ENCODE measurements at places on chromosomes 5 and 9.

DNA sequence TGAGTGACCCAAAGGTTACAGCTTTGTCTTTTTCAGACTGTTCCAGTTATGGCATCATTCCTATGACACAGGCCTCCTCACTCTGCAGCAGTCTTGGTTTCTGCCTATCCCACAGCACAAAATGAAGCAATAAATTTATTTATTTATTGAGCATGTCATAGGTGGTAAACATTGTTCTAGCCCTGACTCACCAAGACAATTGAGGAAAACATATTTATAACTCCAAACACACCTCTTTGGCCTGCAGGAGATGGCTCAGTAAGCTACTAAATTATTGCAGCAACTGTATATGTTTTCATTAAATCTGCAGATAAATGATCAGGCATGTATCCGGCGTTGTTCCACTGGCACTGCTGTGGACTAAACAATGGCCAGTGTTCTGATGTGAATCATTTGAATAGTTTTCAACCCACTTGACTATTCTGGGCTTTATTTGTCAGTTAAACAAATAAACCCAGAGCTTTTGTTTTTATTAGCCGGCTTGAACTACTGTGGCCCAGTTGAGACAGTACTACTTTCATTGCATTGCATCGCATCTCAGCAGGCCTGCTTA lies 83.2 kb downstream of the FOXD1 start:
- no peak for DNase-seq

GRCh38 chr9:79524266-79524665 lies 47.5 kb upstream of the TLE4 start:
- DNase-seq: no peak

DNA sequence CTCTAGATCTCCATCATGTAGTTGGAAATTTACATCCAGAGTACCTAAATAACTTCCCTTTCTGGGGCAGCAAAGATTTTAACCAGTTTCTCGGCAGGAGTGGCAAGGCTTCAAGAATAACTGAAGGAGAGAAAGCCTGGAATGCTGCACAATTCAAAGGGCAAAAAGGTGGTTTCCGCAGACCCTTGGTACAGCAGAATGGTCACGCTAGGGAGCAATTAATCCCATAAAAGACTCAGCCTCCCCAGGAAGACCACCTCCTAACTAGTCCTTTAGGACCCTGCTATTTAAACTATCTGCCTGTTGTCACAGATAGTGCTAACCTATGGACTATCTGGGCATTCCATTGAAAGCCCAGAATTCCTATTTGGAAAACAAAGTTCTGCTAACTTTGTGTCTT lies 3.6 kb downstream of the HTR1A start:
- no peak for DNase-seq

DNA sequence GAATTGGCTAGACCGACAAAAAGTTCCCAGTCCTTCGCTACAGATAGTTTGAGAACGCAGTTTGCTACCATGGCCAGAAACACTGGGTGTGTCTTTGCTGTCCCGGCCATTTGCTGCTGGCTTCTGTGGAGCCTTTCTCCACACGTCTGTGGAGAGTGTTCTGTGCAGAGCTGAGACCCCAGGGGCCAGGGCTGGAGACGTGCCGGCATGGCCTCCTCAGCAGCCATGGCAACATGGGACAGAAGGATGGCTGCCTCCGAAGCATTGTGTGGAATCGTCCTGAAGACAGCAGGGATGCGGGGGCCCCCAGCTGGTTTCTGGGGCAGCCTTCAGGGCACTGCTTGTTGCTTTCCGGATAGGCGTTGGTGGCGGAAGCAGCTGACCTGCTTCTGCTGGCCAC lies 142.8 kb downstream of the GADD45G start:
- no peak for DNase-seq

DNA sequence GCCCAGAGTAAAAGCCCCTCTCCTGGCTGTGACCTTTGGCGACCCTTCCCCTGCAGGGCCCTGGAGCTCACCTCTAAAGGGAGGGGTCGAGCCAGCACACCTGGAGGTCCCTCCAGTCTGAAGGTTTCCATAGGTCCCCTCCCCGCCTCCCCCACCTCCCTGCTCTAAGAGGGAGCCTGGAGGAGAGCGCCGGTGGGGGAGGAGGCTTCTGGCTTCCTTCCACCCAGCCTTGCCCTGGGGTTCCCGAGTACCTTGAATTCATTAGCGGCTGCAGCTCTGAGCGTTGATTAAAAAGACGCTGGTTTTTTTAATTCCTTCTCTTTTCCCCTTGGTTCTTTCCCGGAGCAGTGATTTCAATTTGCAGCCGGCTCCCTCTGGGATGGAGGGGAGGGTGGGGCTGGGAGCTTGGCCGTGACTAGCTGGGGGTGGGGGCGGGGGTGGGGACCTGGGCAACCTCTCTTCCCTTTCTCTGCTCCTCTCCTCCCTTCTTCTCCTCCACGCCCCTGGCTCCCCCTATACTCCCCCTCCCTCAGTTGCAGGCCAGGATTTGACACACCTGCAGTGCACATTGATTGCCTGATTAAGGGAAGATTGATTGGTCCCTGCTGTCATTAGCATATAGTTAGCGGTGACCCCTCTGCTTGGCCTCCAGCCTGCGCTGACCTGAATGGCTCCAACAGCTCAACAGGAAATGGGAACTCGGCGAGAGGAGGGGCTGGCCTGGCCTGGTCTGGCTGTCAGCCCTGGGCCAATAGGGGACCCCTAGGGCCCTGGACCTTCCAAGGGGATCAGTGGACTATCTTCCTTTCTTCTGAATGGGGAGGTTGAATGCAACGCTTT lies 67.5 kb upstream of the RAPGEF1 start:
- no peak for DNase-seq

GRCh38 chr5:14672484-14673394 lies 8.2 kb downstream of the OTULIN start:
- no peak for DNase-seq

DNA sequence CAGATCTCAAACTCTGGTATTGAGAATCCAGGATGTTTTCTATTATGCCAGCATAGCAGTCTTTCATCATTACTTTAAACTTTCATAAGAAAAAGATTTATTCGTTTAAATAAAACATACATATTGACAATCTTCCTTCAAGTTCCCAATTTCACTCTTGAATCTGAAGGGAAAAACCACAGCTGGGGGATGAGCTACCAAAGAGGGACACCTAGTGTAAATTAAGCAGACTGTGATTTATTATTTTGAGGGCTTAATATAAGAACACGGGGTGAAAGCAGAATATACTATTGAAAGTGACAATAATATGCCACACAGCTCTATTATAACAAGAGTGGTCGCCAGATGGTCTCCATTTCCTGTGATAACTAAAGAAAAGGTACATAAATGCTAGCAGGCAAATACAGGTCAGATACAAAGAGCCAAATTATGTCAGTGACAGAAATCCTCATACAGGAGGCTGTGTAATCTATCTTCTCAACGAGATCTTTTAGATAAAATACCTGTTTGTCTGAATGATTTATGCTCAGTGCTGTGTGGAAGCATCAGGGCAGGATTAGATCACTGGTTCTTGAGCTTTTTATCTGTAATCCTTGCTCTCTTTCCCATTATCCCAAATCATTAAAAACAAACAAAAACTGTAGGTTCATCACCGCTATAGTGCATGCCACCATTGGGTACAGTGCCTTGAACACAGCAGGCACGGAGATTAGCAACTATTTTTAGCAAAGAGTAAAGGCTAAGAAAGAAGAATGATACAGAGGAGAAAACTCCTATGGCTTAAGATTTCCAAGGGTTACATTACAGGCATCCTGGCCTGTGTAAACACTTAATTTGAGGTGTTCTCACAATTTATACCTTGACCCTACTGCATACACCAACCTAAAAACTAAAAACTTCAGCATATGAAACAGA lies 116.6 kb downstream of the DROSHA start:
- no peak for DNase-seq

DNA sequence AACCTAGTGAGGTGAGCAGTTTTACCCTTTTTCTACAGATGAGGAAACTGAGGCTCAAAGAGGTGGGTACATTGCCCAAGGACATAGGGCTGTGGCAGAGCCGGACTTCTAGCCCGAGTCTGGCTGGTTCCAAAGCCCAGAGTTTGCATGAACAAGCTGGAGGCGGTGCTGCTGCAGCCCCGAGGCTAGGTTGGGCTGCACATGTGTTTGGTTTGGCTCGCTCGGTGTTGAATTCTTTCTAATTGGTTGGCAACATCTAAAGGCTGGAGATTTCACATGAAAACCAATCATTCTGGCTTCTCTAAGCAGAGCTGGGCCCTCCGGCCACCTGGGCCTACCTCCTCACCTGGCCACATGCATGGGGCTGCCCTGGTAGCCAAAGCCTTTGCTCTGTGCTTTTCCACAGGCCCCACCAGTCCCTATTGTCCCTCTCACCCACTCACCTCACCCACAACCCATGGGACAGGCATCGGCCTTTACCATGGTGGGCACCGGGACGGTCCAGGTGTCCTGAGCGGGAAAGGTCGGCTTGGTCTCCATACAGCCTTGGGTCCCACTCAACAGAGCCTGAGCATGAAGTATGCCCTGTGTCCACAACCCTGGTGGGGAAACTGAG lies 262.3 kb downstream of the NSG2 start:
- DNase-seq: no peak

DNA sequence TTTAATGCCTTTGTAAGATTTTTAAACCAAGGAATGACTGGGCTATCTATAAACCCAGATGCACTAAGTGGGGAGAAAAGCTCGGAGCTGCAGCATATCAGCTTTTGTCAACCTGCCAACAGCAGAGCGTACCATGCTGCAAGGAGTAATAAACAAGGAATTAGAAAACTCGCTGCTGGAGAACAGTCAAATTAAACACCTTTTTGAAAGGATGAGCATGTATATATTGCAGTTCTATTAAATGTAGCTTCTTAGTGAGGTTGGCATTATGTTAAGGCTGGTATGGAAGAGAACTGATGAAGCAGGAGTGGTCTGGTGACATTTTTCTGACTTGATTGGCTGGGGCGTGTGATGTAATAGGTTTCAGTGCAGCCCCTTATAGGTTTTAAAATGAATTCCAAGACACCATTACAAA lies 74.7 kb downstream of the PIK3R1 start:
- DNase-seq: no peak

DNA sequence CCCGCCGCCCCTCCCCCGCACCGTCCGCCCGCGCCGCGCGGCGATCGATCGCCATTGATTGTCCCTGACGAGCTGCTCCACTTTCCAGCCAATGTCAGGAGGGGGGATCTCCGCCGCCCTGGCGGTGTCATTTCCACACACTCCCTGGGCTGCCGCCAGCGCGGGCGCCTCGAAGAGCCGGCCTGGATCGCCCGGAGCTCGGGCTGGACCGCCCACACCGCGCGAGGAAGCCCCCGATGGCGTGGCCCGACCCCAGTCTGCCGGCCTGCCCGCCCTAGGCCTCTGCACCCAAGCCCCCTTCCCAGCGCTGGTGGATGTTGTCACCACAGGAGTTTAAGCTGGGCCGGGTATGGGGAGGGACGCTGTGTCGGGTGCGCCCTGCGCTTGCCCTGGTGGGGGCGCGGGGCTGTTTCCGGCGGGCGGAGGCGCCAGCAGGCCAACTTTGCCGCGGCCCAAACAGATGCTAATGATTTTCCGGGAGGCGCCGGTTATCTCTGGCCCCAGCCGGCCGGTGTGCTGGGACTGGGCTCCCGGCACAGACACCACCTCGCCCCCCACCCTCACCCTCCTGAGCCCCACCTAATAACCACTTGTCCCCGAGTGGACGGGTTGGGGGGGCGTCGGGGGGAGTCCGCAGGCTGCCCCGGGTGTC lies 10.6 kb upstream of the CXXC5 start:
- peak; percentile 85 for DNase-seq

- DNase-seq: no peak
These were observed 159.7 kb upstream of the CDH12 start for GRCh38 chr5:23012842-23013241.

DNA sequence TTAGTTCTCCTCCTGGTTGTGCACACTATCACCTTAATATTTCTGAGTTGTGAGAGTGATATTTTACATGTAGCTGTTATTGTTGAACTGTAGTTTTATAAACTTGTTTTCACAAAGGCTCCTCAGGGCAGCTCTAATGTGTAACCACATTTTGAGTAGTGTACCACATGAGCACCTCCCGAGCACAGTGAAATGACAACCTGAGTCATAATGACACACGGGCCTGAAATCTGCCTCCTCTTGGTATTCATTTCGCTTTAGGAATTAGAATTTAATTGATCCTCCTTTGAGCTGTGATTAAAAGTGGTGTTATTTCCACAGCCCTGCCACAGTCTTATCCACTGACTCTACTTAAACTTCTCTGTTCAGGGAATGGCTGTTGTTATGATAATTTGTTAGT lies 7.9 kb downstream of the MTRR start:
- no peak for DNase-seq

DNA sequence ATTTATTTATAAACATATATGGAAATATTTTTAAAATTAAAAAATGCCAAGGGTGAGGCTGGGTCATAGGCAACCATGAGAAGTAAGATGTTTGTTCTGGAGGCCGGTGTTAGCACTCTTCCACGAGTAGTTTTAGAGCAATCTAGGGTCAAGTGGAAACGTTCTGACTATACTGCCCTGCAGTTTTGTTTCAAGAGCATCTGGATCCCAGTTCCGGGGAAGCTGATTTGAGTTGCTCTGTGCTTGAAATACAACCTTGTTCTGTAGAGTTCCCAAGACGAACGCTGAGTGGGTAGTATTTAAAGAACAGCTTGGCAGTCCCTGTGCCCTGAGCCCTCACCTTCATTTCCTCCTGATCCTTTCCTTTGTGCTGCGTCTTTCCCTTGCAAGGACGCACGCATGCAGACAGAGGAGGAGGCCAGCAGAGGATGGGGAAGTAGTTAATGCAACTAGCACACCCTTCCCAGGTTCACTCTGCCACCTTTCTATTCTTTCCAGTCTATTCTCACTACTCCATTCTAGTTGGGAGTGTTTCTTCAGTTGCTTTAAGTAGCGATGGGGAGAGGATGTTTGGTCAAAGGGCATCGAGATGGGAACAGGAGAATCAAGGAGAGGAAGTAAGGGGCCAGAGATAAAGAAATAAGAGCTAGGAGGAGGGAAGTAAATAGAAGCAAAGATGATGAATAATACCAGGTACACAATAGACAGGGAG lies 68.3 kb upstream of the ZSWIM6 start:
- DNase-seq: no peak

GRCh38 chr5:77881528-77881927 lies 105.4 kb upstream of the TBCA start:
- DNase-seq: no peak

Data from substantia nigra (tissue), 51 donors.